ENCODE measurements at places on chromosomes 2 and 18.

GRCh38 chr18:24227977-24228666, 89.3 kb downstream of the CABYR start:
- no peak for DNase-seq

DNA sequence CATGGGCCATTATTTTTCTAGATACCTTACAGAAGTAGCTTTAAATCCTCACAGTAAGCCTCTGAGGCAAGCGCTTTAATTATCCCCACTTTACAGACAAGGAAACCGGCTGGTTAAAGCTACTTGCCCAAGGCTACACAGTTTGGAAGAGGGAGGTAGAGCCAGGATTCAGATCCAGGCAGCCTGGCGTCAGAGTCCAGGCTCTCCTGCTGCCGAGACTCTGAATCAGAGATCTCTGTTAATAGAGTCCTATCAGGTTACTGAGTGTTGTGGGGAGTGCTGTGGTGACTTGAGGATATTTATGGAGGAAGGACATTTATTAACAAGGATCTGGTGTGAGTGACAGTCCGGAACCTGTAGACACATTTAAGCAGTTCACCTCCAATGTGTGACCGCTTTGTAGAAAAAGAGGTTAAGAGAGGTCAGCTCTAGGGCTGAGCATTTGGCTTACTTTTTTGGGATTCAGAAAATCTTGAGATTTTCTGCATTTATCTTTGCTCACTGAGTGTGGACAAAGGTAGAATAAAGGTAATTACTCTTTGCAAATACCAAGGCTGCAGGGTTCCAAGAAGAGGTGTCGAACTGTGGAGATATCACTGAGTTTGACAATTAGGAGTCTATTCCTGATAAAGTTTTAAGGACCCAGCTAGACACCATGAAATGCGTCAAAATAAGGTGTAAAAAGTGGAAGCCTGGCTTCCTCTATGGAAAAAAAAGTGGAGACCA, 1.6 kb upstream of the CEP192 start:
- no peak for DNase-seq

- peak; percentile 96 for DNase-seq
Observed at GRCh38 chr18:21704603-21705364, at the start of gene ABHD3. ABHD3 (minus strand) TSS chr18:21704774; CDS start chr18:21704665, 109 bp downstream.

GRCh38 chr2:119671752-119672151, 7.2 kb upstream of the TMEM177 start:
- no peak for DNase-seq

- DNase-seq = no peak
Observed at GRCh38 chr2:25697559-25698341, 24.4 kb upstream of the DTNB start.

DNA sequence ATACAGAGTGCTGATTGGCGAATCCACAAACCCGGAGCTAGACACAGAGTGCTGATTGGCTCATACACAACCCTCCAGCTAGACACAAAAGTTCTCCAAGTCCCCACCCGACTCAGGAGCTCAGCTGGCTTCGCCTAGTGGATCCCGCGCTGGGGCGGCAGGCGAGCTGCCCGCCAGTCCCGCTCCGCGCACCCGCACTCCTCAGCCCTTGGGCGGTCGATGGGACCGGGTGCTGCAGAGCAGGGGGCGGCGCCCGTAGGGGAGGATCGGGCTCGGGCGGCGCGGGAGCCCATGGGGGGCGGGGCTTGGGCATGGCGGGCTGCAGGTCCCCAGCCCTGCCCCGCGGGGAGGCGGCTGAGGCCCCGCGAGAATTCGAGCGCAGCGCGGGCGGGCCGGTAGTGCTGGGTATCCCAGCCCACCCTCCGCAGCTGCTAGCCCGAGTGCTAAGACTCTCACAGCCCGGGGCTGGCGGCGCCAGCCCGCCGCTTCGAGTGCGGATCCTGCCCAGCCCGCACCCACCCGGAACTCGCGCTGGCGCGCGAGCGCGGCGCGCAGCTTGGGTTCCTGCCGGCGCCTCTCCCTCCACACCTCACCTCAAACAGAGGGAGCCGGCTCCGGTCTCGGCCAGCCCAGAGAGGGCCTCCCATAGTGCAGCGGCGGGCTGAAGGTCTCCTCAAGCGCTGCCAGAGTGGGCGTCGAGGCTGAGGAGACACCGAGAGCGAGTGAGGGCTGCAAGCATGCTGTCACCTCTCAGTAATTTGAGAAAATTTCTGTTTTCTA, 75.5 kb upstream of the ATP5MC3 start:
- no peak for DNase-seq

GRCh38 chr2:439556-440402, 151.9 kb upstream of the ALKAL2 start:
- no peak for DNase-seq

All from GM12865 (cell line).